SJSA1 (cell line): ENCODE measurements at places on chromosomes 3 and 15. TPM values are rescaled to one million over a fixed set of nuclear protein-coding genes. Genes with fewer than 3 reads are reported as not detected.

DNA sequence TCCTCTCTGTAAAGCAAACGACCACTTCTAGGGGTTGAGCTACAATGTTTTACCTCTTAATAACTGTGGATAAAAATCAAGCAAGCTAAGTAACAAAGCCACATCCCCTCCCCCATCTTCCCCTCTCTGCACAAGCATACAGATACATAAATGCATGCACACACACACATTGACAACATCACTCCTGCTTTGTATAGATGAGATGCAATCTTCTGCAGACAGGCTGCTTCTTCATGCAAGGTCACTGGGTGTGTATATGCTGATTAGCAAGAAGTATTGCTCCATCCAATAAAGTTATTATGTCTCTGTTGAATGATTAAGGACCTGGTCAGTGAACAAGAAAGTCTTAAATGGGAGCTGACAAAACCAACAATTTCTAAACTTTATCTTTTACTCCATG is 8.8 kb upstream of the ATP11B start:
- DNase-seq, result no peak

WNT7A gene
- not detected in 2 replicates for total RNA-seq

- no peak for DNase-seq
Observed at GRCh38 chr3:149586871-149587270, 71.0 kb downstream of the WWTR1 start.

DNA sequence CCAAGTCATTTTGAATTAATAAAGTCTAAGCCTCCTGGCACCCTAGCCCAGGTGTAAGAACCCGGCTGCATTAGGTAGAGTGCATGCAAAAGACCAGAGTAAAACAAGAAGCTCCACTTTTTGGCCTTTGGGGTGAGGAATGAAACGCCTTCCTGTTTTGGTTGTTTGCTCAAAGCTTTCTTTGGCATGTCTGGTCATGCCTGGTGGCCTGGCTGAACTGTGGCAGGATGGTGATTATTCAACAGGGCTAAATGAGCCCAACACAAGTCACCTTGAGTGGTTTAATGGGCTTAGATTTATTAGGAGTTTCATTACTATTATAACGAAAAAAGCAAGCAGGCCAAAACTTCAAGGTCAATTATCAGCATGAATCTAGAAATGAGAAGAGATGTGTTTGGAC is 40.9 kb upstream of the LDHAL6B start:
- no peak for DNase-seq

- no peak for DNase-seq
Observed at GRCh38 chr3:187880441-187880840, 135.2 kb upstream of the BCL6 start.
